Lung microvascular endothelial cell (primary cell): ENCODE measurements at places on chromosomes 12 and 14.

GRCh38 chr14:103828315-103828967 lies 18.9 kb downstream of the PPP1R13B start:
- peak; percentile 47 for DNase-seq

- DNase-seq = no peak
These were observed 20.2 kb downstream of the NUAK1 start for GRCh38 chr12:106118381-106119130.

GRCh38 chr12:132492522-132492921 lies 2.6 kb downstream of the FBRSL1 start:
- DNase-seq = no peak

- no peak for DNase-seq
These were observed 225.0 kb downstream of the GXYLT1 start for GRCh38 chr12:41919526-41920261.

GRCh38 chr12:68007466-68007865 lies 18.2 kb downstream of the IFNG-AS1 start:
- no peak for DNase-seq

DNA sequence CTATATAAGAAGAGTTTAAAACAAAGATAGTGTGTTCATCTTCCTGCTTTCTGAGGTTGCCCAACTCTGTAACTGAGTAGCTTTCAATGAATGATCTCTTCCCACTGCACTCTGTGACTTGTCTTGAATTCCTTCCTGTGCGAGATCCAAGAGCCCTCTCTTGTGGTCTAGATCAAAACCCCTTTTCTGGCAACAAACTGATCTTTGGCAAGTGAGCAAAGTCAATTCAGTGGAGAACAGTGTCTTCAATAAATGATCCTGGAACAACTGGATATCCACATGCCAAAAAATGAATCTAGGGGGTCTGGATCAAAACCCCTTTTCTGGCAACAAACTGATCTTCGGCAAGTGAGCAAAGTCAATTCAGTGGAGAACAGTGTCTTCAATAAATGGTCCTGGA lies 8.5 kb downstream of the CFAP54 start:
- peak; percentile 41 for DNase-seq

GRCh38 chr12:107847830-107848229 lies 73.3 kb downstream of the ASCL4 start:
- DNase-seq = no peak

GRCh38 chr14:62003701-62004100 lies 241.5 kb downstream of the SNAPC1 start:
- no peak for DNase-seq

- DNase-seq = no peak
These were observed 80.4 kb downstream of the PDE3A start for GRCh38 chr12:20448781-20449180.

GRCh38 chr12:49515266-49515665 lies 23.6 kb upstream of the KCNH3 start:
- DNase-seq = peak; percentile 58

DNA sequence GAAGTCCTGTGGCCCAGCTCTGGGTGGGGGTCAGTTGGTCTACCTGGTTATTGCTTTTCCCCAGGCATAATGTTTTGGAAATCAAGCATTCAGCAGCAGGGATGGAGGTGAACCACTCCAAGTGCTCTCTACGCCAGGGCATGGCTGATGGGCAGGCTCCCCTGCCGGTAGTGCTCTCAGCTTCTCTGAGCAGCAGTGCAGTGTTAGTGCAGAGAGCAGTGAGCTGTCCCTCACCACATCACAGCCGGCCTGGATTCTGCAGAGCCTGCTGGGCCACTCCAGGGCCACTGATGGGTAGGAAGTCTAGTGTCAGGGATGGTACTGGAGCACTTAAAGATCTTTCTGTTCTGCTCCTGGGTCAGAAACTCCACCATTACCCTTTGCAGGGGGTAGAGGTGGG lies 151.1 kb downstream of the CALM1 start:
- no peak for DNase-seq

DNA sequence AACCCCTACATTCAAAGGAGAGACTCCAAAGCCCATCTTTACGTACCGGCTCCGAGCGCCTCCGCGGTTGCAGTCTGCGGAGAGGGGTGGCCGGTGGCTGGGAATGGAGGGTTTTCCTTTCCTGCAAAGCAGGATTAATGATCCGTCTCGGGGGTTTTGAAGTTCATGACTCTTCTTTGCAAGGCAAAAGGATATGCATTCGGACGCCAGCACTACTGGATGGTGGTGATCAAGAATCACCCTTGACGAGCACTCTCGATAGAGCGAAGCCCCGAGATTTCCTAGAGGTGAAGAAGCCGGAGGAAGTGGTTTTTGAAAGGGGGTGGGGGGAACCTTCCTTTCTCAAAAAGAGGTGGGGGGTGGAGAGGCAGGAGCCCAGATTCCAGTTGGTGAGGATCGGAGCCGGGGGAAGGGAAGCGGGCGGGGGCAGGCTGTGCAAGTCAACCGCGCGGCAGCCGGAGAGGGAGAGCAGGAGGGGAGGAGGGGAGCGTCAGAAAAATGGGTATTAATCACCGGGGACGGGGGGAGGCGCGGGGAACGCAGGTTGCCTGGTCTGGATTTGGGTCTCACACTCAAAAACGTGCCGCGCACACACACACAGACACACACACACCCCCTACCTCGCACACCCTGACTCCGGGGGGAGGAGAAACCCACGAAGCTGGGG lies at the start of gene GRIN2B:
Gene GRIN2B (minus strand): TSS at position 307 of the 667 bp plus-strand sequence. CDS start 115,394 bp downstream, outside the sequence.
- no peak for DNase-seq

DNA sequence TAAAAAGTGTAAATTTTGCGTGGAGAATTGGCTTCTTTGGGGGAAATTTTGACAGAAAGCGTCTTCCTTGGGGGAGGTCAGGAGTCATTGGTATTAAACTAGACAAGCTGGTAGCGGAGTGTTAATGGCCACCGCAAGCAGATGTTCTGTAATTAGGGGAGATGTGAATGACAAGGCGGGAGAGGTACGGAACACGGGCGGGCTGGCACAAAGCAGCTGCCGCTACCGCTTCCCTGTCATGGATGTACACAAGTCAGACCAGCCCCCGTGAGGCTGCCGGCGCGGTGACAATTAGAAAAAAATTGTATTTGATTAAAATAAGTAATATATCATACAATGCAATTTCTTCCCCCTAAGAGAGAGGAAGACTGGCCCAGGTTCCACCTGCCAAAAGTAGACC lies 501.6 kb downstream of the VRK1 start:
- DNase-seq = no peak

DNA sequence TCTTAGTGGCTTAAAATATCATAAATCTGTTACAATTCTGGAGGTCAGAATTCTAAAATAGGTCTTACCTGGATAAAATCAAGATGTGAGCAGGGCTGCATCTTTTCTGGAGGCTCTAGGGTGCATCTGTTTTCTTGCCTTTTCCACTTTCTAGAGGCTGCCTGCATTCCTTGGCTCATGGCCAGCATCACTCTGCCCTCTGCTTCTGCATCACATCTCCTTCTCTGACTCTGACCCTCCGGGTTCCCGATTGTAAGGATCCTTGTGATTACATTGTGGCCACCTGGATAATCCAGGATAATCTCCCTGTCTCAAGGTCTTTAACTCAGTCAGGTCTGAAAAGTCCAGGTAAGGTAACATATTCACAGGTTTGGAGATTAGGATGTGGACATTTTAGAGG lies 11.0 kb upstream of the BMP4 start:
- no peak for DNase-seq

DNA sequence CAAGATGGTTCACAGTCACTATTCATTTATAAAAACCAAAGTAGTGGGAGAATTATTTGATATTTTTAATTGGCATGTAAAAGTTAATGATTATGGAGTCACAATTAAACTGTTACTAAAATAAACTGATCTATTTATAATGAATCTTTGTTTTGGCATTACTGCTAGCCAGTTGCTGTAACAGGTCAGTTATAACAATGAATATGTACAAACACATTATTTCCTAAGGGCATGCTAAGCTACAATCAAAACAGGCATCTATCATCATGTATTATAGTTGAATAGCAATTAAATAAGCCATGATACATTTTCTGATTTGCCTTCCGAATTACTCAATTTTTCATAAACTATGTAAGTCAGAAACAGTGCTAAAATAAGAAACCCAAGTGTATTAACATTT lies 518.3 kb downstream of the SLC16A7 start:
- no peak for DNase-seq

DNA sequence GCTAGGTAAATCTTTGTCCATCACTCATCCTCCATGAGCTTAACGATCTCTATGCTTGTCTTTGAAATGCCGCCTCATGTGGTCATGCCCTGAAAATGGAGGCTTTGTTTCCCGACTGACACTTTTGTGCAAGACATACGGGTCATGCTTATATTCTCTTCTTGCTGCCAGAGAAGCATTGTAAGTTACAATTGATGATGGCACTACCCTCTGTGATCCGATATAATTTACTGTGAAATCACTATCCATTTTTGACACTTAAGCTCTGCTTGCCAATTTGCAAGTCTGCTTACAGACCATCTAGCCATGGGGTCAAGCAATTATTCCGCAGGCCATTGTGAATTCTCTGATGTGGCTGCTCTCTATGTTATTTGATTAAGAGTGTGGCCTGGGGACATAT lies 650.0 kb downstream of the FLRT2 start:
- no peak for DNase-seq

DNA sequence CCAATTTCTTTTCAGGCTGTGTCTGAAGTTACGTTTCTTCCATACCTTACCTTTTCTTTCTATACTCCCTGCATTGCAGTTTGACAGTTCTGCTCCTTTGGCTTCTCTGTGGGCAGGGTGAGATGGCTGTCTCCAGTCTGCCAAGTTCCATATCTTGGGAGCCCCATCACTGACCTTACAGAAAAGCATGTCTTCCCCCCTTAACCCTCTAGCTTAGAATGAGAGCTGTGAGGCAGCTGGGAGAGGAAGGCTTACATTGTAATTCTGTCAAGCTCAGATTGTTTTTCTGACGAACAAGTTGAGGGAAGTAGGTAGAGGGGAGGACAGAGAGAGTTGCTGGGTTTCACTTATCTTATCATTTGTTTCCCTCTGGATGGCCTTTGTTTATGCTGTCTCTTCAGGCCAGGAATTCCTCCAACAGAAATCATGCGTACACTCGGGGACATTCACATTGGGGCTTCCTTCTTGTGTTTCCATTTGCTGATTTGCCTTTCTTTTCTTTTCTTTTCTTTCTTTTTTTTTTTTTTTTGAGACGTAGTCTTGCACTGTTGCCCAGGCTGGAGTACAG lies 9.3 kb downstream of the DAAM1 start:
- no peak for DNase-seq

GRCh38 chr12:58925111-58925611 lies 4.9 kb upstream of the LRIG3 start:
- no peak for DNase-seq

GRCh38 chr12:44525806-44526654 lies 350.1 kb downstream of the NELL2 start:
- no peak for DNase-seq

GRCh38 chr12:63276537-63277365 lies 125.8 kb upstream of the AVPR1A start:
- peak; percentile 51 for DNase-seq

- peak; percentile 53 for DNase-seq
These were observed 795 bp downstream of the STAT6 start for GRCh38 chr12:57110104-57111030.

- DNase-seq = no peak
These were observed 37.0 kb downstream of the CIT start for GRCh38 chr12:119840168-119840567.

DNA sequence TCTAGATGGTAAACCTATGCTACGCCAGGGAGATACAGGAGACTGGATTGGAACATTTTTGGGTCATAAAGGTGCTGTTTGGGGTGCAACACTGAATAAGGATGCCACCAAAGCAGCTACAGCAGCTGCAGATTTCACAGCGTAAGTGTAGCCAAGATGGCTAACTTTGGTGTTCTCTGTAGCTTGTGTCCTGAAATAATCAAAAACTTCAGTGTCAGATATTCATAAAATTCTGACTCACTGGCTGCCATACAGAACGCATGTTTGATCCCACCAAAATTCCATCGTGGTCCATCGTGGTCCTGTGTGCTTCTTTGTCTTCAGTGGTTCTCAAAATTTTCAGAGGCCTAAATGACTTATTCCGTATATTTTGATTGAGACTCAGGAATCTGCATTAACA lies 1.3 kb downstream of the STRAP start:
- DNase-seq = peak; percentile 31

DNA sequence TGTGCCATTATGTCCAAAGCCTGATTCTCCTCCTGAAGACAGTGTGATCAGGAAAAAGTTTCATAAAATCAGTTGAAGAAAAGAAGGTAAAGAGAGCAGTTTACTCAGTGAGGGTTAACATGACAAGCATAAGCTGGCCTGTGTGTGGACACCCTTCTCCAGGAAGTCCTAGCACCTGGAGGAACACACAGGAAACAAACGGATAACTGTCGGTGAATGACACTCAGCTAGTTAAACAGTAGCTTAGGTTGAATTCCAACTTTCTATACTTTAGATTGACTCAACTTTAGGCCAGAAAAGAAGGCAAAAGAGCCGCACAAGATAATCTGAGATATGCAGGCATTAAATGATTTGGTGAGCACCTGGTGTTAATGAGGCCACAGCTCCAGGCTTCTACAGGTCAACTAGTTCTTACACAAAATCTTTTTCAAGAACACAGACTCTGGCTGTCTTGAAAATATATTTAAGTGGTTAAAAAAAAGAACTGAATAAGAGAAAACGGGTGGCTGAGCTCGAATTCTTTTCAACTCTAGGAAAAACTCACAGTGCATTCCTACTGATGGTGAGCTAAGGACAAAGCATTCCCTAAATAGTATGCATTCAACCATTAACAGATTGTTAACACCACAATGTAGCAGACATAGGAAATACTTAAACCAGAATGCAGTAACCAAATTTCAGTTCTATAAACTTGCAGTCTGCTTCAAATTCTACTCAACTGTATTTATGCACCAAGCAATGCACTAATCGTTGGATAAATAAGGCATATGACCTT lies 56.9 kb upstream of the TSPAN8 start:
- DNase-seq = no peak

GRCh38 chr14:104224131-104224505 lies 85.7 kb downstream of the KIF26A start:
- DNase-seq = no peak

DNA sequence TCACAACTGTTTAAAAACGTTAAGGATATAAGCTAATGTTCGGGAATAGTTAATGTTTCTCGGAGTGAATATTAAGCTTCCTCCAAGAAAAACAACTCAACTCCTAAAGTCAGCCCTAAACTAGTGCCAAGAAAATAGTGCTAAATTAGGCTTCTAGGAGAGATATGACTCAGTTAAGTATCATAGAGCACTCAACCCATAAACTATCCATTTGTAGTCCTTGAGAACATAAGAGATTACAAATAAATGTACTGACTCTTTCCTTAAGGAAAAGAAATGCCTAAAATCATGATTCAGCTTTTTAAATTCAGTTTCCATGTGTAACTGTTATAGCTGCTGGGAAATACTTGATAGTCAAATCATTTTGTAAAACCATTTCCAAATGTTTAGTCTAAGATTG lies 117.1 kb downstream of the HMGA2 start:
- DNase-seq = no peak
